ENCODE measurements at places on chromosomes 7 and 10.

- no peak for DNase-seq
Measured at GRCh38 chr7:29854257-29854938, 48.1 kb downstream of the WIPF3 start.

DNA sequence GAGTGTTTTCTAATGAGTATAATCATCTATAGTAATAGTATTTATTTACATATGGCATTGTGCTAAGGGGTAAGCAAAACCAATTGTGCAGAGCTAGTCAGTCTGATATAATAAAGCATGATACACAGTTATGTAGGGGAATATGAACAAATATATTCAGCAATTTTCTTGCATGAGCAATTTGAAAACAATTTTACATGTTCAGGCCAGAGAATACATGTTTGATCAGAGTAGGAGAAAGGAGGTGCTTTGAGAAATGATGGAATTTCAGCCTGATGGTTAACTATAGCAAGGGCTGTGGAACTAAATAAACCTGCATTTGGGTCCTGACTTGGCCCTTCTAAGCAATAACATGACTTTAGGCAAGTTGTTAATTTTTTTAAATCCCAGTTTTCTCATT lies 214.5 kb downstream of the TWIST1 start:
- no peak for DNase-seq

GRCh38 chr7:91050677-91051076 lies 213.6 kb upstream of the FZD1 start:
- DNase-seq, result no peak

GRCh38 chr7:91162436-91162835 lies 101.8 kb upstream of the FZD1 start:
- no peak for DNase-seq

DNA sequence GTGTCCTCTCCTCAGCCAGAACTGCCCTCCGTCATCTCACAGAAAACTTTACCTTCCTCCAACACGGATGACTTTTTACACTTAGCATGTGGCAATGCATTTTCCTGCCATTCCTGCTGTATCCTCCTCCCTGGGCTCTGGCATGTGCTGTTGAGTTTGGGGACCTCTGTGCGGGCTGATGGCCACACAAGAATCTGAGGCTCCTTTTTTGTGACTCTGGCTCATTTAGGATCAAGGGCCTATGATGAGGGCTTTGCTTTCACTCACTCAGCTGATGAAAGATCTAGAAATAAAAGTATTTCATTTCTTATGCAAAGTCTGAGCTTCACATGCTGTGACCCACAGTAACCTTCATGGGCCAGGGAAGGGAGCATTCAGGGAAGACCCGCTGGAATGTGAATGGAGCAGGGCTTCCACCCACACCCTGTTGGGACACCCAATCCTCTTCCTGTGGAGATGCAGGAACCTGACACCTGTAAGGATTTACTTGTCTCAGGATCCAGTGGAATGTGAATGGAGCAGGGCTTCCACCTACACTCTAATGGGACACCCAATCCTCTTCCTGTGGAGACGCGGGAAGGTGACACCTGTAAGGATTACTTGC lies 500.3 kb upstream of the MKI67 start:
- no peak for DNase-seq

- DNase-seq, result no peak
Measured at GRCh38 chr10:121822180-121822579, 105.7 kb downstream of the ATE1 start.

GRCh38 chr10:50417886-50418830 lies 166.8 kb upstream of the ASAH2 start:
- DNase-seq, result peak; percentile 90

DNA sequence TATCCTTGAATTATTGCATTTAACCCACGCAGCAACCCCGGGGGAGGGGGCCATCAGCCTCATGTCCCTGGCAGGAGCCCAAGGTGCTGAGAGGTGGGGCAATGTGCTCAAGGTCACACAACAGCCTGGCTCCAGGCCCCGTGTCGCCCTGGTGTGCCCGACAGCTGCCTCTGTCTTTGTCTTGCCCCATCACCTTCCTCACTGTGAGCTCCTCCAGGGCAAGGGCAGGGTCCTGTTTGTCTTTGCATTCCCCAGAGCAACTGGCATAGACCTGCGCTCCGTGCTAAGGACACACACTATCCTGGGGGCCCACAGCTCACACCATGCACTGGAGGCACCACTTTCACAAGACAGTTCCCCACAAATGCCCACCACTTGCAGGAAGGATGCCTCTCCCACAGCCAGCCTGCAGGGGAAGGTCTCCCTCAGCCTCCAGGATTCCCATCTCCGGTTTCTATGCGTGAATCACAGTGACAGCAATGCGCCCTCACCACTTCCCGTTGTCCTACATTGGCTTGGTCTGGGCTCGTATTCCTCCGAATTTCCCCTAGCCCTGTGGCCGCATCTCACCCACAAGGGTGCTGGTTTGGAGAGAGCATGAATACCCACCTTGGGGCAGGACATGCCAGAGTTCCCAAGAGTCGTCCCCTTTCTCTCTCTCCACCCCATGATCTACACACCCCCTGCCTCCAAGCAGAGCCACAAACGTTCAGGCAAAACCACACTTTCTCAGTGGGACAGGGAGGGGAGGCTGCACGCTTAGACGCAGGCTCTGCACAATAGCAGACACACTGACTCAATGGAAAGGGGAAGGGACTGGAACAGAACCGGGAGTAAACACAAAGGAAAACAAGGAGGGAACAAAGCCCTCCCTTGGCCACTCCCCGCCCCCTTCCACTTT lies 10.3 kb downstream of the ITPRIP start:
- no peak for DNase-seq

DNA sequence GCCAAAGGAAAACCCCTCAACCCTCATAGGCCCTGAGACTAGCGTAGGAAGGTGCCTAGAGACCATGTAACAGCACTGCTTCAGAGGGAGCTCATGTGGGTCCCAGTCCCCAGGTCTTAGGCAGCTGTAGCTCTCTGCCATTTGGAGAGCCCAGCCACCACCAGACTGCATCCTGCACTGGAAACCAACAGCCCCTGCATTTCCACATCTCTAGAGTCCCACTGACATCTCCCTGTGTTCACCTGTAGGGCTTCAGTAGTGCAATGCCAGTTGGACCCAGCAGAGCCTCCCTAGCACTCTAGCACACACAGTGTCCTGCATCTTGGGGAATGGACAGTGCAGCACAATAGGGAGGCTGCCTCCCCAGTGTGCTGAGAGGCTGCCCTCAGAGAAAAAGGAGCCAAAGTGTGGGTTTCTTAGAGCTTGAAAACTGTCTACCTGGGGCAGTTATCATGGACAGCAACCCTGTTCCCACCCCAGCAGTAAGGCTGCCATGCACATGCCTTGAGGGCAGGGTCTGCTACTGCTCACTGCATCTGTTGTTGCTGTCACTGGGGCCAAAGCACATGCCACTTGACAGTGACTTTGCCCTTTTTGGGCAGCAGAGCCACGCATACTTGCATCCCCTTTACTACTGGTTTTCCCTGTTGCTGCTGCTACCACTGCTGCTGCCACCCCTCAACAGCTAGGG lies 46.7 kb upstream of the ANTXRL start:
- no peak for DNase-seq

GRCh38 chr7:22223807-22224206 lies 133.1 kb downstream of the RAPGEF5 start:
- DNase-seq, result no peak

- DNase-seq, result no peak
Measured at GRCh38 chr7:32255036-32255435, 184.8 kb upstream of the PDE1C start.

- DNase-seq, result no peak
Measured at GRCh38 chr7:114086914-114087652, 168.3 kb upstream of the PPP1R3A start.

GRCh38 chr7:101173752-101174244 lies 6.3 kb downstream of the NAT16 start:
- DNase-seq, result peak; percentile 50

DNA sequence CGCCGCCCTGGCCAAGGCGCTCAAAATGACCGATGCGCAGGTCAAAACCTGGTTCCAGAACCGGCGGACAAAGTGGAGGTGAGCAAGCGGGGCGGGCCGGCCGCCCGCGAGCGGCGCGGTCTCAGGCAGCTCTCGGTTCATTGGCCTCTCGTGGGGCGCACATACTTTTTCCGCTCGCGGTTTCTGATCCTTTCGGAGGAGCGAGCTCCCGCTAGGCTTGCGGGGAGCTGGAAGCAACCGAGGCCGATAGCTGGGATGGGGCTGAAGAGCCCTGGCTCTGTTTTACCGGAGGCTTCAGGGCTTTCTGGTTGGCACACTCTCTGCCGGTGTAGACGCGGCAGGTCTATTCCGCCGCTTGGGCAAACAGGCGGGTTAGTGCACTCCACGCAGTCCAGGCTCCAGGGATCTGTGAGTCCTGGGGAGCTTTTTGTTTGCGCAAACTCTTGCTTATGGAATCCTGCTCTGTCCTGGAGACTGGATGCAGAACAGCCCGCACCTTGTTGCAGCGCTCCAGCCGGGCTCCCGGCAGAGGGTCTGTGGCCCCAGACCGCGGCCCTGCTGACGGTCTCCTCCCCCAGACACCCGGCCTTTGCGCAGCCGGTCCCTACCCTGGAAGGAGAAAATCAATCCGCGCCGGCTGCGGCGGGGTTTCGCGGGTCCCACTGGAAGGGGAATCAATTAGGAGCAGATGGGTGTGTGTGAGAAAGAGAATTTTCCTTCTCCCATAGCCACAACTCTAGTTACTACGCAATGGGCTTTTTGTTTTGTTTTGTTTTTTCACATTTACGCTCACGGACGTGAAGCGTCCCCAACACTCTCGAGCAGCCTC lies 3.4 kb downstream of the TLX1 start:
- DNase-seq, result no peak

GRCh38 chr10:72272689-72273409 lies 875 bp upstream of the DDIT4 start:
- peak; percentile 88 for DNase-seq

DNA sequence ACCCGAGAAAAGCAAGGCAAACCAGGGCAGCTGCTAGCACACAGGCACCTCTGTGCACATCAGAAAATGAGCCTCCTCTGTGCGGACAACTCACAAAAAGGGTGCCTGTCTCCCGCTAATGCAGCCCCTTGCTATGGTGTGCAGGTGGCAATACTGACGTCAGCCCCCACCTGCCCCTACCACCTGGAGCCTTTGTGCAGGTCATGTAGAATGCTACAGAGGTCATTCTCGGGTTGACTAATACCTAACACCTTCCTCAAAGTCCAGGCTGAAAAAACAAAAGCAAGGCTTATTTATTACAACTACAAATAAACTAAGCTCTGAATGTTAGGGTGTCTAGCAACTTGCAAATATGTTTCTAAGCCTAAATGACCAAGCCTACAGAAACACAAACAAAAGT lies 13.9 kb downstream of the PIP4K2A start:
- DNase-seq, result no peak

DNA sequence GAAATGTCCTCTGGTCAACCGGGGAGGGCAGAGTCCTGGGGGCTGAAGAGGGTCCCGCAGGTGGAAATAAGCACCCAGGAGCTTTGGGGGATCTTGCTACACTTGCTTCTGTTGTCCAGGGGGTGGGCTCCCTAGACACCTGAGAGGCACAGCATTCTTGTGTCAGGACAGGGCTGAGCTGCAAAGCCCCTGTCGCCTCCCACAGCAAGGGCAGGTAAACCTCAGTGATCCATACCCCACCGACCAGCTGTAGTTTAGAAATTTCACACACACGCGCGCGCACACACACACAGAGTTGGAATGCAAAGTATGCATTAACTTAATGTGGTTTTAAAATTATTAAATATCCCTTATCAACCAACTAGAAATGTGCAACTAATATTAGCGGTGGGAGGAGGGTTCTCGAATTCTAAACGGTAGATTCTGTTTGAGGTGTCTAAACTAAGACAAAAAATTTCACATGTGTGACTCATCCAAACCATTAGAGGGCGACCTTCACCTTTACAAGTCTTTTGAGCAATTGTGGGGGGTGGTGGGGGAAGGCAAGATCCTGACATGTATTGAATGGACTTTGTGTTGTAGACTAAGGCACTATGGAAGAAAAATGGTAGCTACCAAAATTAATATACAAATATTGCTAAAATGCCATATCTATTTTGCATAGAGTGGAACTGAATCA lies 34.3 kb upstream of the PTF1A start:
- DNase-seq, result peak; percentile 13

DNA sequence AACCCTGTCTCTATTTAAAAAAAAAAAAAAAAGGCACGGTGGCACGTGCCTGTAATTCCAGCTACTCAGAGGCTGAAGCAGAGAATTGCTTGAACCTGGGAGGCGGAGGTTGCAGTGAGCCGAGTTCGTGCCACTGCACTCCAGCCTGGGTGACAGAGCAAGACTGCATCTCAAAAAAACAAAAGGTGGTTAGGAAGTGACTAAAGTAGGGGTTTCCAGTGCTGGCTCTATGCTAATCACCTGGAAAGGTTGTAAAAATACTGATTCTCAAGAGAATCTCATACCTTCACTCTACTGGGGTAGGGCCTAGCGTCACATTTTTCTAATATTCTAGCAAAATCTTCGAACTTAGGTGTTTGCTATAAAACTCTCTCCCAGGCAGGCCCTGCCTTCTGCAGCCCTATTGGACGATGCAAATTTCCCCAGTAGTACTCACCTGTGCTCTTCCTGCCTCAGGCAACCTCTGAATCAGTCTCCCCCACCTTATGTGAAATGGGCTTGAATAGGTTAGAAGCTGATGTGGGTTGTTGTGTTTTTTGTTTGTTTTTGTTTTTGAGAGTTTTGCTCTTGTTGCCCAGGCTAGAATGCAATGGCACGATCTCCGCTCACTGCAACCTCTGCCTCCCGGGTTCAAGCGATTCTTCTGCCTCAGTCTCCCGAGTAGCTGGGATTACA lies 3.5 kb downstream of the ZP3 start:
- no peak for DNase-seq

DNA sequence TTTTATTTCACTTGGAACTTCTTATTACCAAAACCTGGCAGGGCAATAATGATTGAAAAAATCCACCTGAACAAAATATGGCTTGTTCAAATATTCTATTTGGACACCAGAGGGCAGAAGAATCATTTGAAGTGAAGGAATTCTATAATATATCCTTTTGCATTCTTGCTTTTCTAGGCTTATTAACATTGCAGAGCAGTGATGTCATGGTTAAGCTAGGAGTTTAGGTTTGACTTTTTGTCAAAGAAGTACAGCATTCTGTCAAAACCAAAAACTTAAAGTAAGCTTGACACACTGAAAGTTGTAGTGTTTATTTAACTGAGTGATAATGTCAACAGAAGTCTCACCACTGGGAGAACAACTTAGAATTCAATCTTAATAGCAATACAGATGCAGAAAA lies 156.0 kb downstream of the SEMA3D start:
- no peak for DNase-seq

DNA sequence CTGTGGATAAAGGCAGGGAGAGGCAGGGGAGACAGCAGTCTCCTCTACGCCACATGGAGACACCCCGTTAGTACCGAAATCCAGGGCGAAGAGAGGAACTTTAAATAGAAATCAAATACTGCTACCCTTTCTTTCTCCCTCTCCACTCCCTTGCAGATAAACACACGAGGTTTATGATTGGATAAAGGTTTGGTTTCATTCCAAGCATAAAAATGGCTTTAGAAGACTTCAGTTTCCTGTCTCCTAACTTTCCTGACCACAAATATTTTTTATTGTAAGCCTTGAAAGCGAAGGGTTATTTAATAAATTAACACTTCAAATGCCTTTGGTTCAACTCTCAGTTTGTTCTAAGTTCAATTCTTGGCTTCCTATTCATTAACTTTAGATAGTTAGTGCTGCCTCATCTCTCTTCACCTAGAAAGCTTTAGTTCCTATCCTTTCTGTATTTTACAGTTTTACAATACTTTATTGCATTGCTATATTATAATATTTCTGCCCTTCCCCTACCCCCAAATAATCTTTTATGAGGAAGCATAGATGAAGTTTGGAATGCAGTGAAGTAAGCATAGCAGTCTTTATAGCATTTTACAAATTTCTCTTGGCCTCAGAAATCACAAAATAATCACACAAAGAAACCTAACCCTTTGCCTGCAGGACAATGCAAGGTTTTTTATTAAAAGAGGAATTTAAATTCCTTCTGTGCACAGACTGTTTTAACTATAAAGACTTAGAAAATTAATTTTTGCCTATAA lies 31.5 kb upstream of the ARID5B start:
- no peak for DNase-seq
